MG63 (cell line): ENCODE measurements at places on chromosomes 2 and 18.
A peak's percentile ranks its signal among the peaks of the same experiment; 100 is the strongest.

DNA sequence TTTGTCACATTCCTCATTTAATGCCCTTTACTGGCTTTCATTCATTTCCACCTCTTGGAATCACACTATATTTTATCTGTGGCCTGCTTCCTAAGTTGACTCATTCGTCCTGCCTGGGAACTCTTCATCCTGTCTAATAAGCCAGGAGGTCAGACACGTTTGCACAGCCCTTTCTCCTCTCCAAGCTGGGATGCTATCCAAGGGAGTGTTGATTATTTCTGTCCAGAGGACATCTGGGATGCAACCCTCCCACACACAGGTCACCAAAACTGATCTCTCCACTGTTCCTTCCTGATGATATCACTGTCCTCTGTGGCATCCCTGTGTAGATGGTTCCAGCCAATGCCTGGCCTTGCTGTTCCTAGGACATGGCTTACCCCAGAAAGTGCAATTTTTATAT is 79.8 kb upstream of the NOSTRIN start:
- DNase-seq = peak; percentile 47

- DNase-seq = no peak
Observed at GRCh38 chr2:177917169-177917568, 155.4 kb downstream of the PDE11A start.

GRCh38 chr2:1745171-1746023 is 1.1 kb upstream of the PXDN start:
- DNase-seq = no peak

- no peak for DNase-seq
Observed at GRCh38 chr2:240390091-240391073, 45.1 kb upstream of the GPC1 start.

GRCh38 chr18:2948038-2948437 is 64.9 kb downstream of the LPIN2 start:
- DNase-seq = no peak

DNA sequence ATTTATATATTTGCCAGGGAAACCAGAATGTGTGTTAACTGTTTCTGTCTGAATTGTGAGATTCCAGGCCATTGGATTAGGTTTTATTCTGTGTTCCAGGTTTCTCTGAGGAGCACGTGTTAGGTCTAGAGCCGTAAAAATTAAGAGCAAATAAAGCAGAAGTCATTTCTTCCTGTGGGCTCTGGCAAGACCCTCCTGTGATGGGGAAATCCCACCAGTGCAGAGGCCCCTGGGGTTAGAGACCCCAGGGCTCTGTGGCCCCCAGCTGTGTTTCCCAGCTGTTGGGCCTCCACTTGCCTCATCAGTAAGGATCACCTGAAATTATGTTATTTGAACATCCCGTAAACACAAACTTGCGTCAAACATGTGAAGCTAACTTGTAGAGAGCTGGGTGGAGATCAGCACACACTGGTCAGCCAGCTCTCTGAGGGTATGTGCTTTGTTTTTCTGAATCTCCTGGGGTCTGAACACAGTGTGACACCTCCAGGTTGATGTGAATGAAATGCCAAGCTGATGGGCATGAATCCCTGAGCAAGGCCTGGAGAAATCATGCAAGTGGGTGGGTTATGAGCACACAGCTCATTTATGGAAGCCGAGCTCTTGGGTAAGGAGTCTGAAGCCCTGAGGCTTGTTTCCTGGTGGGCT is 50.3 kb downstream of the HK2 start:
- DNase-seq = no peak

DNA sequence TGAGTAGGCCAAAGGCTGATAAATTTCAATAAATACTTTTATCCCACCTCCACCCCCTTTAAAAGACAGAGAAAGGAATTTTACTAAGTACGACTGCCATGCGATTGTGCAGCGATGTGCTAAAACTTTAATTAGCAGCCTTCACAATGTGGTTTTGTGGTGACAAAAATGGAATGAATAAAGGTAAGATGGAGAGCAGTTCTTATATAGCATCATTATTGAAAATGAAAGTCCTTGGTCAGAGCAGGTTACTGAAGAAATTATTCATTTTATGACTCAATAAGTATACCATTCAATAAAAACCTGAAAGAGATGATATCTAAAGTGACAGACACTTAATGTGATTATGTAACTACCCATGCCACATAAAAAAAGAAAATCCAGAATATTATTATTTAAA is 33.2 kb upstream of the MTIF2 start:
- DNase-seq = no peak

DNA sequence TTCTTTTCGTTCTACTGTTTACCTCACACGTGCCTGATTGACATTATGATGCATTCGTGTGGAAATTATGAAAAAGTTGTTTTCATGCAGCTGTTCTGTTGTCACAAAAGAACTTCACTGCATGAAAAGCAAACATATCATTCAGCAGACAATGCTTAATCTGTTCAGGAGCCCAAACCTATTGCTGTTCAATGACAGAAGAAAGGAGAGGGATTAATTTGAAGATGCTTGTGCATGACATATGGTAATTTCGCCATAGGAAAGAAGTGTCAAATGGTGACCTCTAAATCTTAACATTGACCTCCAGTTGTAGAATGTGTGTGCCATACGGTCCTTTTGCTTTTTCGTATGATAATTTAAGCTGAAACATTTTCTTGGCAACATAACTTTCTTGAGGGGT is 124.5 kb downstream of the WDR7 start:
- DNase-seq = no peak

DNA sequence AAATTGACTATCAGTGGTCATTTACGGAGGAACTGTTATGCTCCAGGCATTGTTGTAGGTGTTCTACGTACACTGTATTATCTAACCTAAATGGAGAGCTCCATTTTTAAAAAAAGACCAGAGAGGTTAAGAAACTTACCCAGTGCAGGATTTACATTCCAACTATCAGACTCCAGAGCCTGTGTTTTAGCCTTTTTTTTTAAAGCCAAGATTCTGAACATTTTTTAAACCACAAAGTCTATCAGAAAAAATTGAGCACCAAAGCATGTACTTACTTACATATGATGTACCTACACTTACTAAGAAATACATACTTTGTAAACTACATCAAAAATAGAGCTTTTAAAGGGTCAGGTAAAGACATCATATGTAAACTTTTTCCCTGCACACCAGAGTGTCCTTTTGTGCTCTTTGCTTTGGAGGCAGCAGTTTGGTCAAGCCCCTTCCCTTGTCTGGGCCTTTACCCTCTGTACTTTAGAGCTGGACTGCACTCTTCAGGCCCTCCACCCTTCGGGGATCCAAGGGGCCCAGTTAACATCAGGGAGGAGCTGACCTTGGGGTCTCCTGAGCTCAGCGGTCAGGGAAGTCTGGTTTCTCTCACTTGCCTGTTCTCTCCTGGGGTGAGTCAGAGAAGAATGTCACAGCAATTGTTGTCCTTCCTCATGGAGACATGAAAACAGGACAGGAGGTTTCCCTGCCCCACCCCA is 58.4 kb downstream of the ITGB1BP1 start:
- no peak for DNase-seq

DNA sequence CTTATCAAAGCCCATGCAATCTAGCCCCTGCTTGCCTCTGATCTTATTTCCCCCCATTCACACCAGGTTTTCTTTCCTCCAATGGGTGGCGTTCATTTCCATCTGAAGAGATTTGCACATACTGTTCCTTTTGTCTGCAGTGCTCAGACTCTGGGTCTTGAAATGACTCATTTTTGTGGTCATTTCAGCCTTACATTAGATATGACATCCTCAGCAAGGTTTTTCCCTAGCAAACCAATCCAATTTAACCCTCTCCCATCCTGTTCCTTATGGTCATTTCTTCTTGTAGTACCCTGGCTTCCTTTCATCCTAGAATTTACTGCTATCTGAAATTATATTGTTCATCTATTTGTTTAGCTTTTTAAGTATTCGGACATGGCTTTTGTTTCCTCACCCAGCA is 42.5 kb upstream of the SCN1A start:
- DNase-seq = no peak

DNA sequence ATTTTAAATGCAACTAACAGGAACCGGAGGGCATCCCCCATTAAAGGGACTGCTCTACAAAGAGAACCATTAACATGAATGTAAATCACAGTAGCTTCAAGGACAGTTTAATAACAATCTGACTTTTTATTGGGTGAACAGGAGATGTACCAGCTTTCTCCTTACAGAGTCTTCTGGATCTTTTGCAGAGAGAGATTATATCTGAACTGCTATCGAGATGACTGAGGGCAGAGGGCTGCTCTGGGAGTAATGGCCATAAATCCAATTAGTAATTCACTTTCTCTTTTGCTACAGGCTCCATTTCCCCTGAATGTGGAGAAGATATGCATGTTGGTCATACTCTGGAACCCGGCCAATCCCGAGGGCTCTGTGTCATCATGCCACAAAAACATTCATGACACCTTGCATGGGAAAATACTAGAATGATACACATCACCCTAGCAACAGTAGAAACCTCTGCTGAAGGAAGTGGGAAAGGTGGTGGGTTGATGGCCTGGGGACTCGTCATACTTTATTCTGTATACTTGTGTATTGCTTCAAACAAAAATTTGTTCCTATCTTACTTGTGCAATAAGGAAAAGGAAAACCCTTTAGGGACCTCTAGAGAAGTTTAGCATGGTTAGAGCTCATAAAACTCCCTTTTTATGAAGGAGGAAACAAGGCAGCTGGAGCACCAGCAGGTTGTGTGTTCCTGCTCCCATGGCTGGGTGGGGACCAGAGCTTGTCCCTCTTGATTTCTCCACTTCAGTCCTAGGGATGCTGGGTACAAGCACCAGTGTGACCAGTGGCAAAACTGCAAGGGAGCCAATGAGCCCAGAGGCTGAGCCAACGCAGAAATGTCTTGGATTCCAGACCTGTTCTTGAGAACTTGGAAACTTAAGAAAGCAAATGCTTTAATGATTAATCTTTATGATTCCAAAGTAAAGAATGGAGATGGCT is 26.0 kb downstream of the CTAGE1 start:
- DNase-seq = peak; percentile 72

DNA sequence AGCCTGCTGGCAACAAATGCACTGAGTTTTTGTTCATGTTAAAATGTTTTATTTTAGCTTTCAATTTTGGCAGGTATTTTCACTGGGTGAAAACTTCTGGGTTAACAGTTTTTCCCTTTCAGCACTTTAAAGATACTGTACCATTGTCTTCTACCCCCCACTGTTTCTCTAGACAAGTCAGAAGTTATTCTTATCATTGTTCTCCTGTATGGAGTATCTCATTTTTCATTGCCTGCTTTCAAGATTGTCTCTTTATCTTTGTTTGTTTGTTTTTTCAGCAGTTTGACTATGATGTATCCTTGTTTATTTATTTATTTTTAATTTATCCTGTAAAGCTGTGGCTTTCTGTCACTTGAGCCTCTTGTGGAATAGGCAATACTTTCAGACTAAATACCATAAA is 277.0 kb downstream of the ICOS start:
- no peak for DNase-seq

DNA sequence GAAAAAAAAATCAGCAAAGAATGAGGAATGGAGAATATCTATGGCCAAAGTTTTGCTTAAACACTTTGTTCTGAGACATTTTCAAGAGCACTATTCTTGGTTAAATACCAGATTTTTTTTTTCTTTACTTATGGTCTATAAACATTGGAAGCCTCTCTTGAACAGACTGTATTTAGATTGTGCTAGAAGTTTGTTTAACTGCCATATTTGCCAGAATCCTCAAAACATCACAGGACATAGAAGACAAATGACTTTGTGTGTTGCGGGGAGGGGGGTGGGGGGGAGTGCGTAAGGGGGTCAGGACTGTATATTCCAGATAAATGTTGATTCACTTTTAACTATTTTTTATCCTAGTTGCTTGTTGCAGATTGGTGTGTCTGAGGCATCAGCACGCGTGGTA is 262.0 kb downstream of the MEIS1 start:
- no peak for DNase-seq

- DNase-seq = no peak
Observed at GRCh38 chr2:121471532-121472469, 58.9 kb upstream of the RNU4ATAC start.

DNA sequence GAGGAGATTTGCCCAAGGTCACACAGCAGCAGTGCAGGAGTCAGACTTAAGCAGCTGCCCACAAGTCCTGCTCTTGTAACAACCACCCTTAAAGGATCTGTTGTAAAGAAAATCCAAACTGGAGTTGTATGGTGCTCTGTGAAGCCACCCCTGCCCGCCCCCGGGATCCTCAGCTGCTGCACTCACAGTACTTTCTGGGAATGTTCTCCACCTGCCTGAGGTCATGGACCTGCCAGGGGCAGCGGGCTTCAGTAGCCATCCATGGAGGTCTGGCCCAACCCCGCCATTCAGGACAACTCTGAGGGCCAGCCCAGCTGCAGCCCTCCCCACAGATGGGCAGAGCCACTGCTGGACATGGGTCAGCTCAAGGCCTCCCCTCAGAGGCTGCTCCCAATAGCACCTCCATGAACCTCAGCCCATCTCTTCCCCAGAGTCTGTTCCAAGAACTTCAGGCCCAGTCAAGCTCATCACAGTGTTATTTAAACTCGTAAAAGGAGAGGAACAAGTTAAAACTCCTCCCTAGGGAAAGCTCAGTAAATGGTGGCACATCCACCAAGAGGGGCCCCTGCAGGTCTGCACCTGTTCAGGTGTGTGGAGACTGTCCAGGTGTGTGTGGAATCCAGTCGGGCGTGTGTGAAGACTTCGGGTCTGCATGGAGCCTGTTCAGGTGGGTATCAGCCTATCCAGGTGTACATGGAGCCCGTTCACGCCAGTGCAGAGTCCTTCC is 39.4 kb upstream of the GPC1 start:
- no peak for DNase-seq

- DNase-seq = no peak
Observed at GRCh38 chr2:213678437-213679218, 394.4 kb downstream of the SPAG16 start.

- DNase-seq = no peak
Observed at GRCh38 chr2:123513351-123513750, 511.7 kb upstream of the CNTNAP5 start.

DNA sequence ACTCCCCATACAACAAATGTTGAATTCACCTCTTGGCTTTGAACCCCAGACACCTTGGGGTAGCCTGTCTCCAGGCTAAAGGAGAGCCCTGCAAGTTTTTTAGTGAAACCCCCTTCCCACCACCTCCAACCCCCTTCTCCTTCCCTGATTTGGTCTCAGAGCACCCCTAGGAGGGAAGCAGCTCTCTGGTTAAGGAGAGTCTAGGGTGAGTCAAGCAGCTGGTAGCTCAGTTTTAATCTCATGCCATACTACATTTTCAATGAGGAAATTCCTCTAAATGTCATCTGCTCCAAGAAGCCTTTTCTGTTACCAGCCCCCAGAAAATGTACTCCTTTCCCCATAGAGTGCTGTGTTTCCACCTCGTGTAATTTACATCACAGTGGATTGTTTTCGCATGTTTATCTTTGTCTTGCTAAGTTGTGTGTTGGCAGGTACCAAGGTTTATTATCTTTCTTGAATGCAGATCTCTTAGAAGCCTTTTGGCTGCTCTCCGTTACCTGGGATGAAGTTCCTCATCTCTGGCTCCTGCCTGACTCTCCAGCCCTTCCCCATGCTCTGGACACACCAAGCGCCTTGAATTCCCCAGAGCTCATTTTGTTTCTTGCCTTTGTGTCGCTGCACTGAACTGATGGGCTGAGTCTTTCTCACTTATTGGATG is 82.2 kb downstream of the ASAP2 start:
- DNase-seq = peak; percentile 22
